ENCODE measurements at places on chromosomes 5 and 9.

- no peak for DNase-seq
Measured at GRCh38 chr9:98444601-98445000, 189.2 kb upstream of the TBC1D2 start.

DNA sequence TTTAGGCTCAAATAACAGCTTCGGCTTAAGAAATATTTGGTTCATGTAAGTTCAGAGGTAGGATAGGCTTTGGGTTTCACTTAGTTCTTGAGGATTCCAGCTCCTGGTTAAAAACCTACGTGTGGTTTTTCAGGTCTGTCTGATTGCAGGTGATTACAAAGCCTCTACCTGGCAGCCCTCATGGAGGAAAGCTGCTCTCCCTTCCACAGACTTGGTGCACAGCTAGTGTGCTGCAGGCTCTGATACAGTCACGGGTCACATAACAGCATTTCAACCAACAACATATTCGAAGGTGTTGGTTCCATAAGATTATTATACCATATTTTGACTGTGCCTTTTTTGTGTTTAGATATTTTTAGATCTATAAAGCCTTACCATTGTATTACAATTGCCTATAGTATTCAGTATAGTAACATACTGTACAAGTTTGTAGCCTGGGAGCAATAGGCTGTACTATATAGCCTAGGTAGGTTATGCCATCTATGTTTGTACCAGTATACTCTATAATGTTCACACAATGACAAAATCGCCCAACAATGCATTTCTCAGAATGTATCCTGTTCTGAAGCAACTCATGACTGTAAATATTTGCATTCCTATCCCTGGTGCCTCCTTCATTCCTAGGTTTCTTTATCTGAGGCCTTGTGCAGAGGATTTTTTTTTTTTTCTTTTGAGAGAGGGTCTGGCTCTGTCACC, 8.0 kb upstream of the DCP2 start:
- no peak for DNase-seq

DNA sequence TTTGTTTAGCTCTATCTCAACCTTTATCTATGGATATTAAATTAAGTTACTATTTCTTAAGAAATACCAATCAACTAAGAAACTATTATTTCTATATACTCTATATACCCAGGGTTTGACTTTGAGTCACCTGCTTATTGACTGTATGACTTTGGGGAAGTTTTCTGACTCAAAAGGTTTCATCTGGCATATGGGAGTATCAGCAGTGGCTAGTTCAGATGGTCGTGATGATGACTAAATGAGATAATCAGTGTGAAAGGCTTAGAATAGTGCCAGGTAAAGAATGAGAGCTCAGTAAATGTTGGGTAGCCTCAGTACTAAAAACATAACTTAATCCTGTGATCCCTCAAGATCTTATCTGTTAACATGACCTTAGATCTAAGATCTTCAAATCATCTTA, 179.7 kb upstream of the ISL1 start:
- DNase-seq: no peak

- no peak for DNase-seq
Measured at GRCh38 chr5:142913728-142914338, 143.7 kb downstream of the ARHGAP26 start.

- DNase-seq: no peak
Measured at GRCh38 chr9:117080765-117081390, 334.0 kb downstream of the ASTN2 start.

GRCh38 chr9:117104206-117104605, 310.7 kb downstream of the ASTN2 start:
- DNase-seq: no peak

DNA sequence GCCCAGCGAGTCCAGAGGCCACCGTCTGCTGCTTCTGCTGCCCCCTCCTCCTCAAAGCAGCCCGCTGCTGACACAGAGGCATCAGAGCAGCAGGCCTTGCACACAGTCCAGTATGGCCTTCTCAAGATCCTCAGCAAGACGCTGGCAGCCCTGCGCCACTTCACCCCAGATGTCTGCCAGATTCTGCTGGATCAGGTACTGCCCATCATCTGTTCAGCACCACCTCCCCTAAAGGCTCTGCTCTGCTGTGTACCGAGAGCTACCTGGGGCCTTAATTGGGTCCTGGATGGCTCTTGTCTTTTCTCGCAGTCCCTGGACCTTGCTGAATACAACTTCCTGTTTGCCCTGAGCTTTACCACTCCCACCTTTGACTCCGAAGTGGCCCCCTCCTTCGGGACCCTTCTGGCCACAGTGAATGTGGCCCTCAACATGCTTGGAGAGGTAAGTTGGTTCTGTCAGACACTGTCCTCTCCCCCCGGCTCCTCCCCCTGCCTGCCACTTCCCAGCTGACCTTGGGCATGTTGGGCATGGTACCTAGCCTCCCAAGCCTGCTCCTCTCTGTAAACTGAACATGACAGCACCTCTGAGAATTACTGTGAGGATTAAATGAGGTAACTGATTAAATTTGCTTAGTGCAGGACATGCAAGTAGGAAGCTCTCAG, 22.7 kb downstream of the SH3GLB2 start:
- no peak for DNase-seq

GRCh38 chr5:148923023-148923422, 96.6 kb downstream of the ADRB2 start:
- no peak for DNase-seq

DNA sequence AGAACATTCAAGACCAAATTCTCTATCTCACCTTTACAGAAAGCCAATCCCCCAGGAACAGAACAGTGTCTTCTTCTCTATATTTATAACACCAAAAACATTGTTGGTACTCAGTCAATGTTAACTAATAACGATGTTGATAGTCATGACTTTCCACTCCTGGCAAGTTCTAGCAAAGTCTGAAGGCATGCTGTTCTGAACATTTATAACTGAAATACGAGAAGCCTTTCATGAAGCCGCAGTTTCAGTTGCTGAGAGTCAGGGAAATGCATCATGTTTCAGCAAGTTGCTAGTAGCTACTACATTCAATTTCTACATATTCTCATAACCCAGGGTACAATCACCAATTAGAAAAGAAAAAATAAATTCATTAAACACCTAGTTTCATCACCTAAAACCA, 301.4 kb downstream of the PDE4D start:
- DNase-seq: no peak

DNA sequence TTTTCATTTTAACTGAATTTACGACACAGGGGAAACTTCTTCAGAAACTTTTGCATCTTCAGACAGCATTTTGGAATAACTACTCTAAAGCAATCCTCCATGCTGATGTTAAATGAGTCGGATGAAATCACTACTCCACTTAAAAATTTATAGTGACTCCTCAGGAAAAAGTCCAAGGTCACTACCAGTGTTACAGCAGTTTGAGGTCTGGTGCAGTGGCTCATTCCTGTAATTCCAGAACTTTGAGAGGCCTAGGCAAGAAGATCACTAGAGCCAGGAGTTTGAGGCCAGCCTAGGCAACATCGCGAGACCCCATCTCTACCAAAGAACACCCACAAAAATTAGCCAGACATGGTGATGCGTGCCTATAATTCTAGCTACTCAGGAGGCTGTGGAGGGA, 5.9 kb upstream of the GAS1 start:
- no peak for DNase-seq

DNA sequence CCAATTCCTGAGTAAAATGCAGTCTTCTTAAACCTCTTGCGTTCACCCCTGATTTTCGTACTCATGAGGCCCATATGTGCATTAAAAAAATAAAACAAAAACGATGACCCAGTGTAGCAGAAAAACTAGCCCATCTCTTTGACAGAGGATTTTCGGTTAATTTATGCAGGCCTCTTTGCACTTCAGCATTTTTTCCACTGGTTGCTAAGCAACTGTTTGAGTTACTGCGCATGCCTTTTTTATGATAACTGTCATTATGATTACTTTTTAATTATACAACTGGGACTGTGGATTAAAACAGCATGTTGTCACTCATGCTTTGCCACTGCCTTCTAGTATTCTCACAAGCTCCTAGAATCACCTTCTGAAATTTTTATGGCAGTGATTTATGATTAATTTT, 165.0 kb downstream of the SMARCA2 start:
- DNase-seq: no peak

DNA sequence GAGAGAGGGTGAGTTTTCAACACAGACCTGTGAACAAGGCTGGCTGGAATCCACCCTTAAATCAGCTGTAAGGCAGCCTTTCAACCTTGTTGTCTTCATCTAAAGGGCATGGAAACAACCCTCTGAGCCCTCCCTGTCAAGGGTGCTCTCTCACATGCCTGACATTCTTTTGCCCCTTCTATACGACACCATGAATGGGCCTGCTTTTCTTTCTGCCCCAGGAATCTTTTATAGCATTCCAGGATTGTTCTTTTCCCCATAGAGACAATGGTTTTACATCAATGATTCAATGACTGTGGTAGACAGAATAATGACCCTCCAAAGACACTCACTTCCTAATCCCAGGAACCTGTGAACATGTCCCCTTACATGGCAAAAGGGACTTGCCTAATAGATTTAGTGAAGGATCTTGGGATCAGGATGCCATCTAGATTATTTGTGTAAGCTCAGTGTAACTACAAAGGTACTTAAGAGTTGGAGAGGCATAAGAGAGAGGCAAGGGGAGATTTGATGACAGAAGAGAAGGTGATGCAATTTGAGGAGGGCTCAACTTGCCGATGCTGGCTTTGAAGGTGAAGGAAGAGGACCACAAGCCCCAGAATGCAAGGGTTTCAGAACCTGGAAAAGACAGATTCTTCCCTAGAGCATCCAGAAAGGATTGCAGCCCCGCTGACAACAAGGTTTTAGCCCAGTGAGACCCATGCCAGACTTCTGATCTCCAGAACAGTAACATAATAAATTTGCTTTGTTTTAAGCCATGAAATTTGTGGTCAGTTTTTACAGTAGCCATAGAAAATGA, 29.2 kb upstream of the HMHB1 start:
- no peak for DNase-seq

- DNase-seq: no peak
Measured at GRCh38 chr9:95055334-95055850, 262.1 kb downstream of the FANCC start.

DNA sequence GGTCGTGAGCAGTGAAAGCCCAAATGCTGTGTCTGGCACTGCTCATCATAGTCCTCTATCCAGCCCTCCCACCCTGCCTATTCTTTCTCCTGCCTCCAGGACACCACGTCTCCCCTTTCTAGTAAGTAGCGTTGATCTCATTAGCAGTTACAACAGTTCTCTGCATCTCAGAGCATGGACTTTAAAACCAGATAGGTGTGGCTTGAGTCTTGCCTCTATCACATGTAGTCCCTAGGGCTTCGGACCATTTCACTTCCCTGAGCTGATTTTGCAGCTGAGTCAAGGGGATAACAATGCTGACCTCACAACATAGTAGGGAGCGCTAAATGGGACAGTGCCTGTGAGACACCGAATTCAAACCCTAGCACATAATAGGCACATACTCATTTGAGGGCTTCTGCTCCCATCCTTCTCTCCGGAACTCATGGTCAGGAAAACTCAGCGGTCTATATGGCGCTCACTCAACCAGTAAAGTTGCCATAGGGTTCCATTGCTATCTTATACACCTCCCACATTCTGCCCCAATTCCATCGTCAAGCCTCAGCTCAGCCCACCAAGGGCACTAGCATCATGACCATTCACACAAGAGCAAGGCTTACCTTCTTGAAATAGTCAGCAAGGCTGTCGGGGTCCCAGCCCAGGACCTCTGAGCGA, 515 bp downstream of the LCP2 start:
- no peak for DNase-seq

GRCh38 chr5:36177715-36178523, 26.0 kb downstream of the SKP2 start:
- peak; percentile 10 for DNase-seq

GRCh38 chr9:116958881-116959280, 271.8 kb downstream of the TRIM32 start:
- DNase-seq: no peak

DNA sequence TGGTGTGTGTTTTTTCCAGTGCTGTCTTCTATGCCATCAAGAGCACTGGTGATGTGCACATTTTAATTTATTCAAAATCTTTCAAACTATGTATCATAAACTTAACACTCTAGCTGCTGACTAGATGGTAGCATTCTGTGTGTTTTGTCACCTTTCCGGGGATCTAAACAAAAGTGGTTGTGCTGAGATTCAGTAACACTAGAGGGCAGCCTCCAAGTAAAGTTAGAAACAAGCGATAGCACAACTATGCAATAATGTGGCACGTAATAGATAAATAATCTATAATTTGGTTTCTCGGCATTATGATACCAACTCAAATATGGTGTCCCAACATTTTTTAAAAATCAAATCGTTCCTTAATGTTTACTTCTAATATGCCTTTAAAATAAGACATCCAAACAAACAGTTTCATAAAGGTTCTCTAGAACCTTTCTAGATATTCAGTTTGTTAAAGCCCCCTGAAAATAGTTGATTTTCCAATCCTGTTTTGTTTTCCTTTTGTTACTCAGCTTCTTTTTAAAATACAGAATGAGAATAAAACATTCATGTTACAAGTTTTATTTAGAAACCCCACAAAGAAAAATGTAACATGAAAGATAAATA, 16.9 kb downstream of the SEMA6A start:
- DNase-seq: no peak

DNA sequence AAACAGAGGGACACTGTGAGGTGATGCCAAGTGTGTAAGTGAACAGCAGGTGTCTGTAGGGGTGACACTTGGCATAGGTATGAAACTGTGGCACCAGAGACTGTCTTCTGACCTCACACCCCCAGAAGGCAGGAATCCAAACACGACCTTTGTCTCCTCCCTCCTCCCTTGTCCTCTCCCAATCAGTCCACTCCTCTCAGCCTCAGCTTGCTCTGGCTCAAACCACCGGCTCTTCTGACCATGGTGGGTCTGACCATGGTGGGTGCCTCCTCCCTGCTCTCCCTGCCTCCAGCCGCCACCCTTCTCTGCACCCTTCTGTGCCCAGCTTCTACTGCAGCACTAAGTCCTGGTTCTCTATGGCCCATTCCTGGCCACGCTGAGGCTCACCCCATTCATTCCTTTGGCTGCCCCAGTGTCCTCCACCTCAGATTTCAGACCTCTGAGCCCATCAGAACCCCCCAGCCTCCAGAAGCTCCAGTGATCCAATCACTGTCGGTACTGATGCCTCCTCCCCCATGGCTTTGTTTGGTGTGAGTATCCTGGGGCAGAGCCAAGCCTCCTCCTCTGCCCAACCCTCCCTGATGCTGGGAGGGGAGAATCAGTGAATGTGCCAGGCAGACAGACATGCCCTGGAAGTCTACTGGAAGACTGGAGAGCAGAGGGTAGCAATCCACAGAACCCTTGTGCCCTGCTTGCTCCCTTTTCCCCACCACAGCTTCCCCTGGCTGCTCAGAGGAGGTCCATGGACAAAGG, 1.7 kb upstream of the ARID3C start:
- no peak for DNase-seq

- no peak for DNase-seq
Measured at GRCh38 chr5:179055841-179056240, 4.3 kb upstream of the ZNF354C start.

- no peak for DNase-seq
Measured at GRCh38 chr5:25948278-25948677, 1090.1 kb downstream of the CDH9 start.

- DNase-seq: no peak
Measured at GRCh38 chr5:149049371-149049781, 13.5 kb downstream of the SH3TC2 start.

DNA sequence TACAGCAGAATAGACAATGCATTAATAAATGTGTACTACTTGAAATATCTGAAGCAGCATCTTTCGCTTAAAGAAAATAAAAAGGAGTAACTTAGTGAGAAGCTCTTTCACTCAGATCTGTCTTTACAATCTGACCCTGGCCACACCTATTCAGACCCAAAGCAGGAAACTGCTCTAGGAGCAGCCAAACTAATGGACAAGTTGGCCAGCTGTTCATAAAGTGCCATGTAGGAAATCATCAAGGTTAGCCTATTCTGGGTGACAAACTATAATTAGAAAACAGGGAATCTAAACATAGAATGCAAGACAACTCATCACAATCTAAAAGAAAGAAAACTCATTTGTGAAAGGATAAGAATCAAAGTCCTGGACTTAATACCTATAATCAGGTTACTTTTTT, 101.3 kb downstream of the AGTPBP1 start:
- DNase-seq: no peak

All from kidney epithelial cell (primary cell).